ENCODE measurements at places on chromosomes 12 and 14. TPM values are rescaled to one million over a fixed set of nuclear protein-coding genes. Genes with fewer than 3 reads are reported as not detected.

The KCNH3 gene
- total RNA-seq, result not detected

The TMEM30B gene
- 0.06 TPM for total RNA-seq

The KRT75 gene
- total RNA-seq, result not detected

The DPPA3 gene
- not detected for total RNA-seq

- peak; percentile 81 for DNase-seq
Observed at GRCh38 chr12:122830517-122831214, 4.6 kb upstream of the HIP1R start.

DNA sequence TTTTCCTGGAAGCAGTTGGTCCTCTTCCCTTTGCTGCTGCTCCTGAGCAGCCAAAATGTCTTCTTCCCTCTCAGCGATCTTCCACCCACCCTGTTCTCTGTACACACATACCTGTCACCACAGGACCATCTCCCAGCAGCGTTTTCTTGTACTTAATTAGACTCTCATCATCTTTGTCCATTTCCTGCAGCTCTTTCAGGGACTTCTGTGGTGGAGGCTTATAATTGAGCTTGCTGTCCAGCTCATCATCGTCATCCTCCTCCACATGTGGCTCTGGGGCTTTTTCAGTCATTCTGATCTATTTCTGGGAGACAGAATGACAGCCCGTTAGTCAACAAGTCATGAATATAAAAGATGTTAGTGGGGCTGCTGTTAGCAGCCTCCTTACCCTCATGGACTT lies 11.0 kb downstream of the ARHGDIB start:
- no peak for DNase-seq

GRCh38 chr14:32043624-32044023 lies 33.5 kb upstream of the ARHGAP5 start:
- DNase-seq, result no peak

DNA sequence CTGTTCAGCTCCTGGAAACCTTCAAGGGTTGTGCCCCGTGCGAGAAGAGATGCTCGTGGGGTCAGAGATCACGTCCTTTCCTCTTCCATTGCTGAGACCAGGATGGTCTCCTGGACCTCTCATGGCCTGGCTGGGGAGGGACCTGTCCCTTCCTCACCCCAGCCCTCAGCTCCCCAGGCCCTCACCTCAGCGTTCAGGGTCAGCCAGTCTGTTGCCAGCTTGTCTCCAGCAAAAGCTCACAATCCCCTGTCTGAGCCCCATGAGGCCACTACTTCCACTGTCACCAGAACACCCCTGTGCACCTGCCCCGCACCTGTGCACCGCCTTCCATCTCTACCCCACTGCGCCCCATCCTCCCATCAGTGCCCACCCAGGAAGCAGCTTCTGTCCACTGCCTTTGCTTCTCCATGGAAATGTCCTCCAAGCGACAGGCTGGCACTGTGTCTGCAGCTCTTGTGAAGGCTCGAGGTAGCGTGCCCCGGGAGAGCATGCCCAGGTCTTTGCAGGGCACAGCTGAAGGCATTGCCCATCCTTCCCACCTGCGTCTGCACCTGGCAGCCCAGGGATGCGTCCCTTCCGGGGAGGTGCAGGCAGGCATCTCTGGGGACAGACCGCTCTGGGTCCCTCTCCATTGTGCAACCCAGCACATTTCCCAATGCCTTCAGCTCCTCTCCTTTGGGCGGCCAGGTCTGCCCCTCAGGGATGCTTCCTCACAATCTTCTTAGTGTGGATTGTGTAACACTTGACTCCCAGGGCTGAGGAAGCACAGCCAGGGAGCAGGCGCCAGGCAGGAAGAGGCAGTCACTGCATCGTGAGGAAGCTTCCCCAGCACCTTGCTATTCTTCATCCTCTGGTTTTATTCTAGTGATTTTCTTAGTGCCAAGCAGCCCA lies 179.6 kb downstream of the ADGRD1 start:
- no peak for DNase-seq

DNA sequence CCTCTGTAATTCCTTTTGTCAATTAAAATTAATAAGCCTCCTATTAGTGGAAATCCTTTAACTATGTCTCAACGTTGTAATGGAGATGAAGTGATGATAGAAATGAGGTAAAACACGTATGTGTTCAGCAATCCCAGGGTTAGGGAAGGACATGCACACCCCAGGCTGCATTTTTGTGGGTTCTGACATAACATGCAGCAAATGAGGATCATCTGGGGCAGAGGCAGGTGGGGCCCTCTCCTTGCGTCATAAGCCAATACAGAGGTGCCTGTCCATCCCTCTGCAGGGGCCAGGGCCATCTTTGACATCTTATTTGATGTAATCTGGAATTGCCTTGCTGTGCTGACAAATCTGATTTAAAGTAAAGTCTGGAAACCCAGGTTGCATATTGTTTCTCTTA lies 73.2 kb downstream of the MYRFL start:
- peak; percentile 82 for DNase-seq

GRCh38 chr12:26683443-26683842 lies 149.6 kb downstream of the ITPR2 start:
- no peak for DNase-seq

DNA sequence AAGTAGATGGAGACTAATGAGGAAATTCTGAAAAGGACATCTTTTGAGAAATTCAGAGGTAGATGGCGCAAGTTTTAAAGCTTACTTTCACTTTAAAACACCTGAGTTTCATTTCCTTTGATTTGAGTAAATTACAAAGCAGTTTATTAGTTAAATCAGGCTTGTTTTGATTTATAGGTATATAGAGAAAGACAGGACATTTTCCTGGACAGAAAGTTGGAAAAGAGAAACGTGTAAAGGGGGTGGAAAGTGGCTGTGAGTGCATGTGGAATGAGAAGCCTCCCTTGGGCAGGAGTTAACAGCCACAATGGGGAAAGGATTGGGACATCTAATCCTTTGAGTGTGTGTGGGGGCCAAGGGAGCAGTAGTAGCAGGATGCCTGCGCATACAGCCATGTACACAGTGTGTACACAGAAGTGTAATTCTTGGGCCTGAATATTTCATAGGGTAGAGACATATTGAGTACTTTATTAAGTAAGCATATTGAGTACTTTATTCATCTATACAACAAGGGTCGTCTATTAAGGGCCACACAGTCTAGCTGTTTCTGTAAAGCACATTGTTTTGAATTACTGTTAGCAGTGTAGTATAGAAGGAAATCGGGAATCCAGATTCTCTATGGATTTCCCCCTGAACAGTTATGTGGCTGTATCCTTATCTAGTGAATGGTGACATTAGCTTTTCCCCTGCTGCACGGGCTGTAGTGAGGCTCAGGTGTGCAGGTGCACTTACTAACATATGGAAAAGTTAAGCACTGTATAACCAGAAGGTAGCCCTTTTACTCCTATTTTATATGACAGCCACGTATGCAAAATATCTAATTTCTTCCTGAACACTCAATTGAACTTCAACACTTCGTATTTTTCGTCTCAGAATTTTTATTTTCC lies 19.1 kb downstream of the MARK3 start:
- DNase-seq, result no peak

DNA sequence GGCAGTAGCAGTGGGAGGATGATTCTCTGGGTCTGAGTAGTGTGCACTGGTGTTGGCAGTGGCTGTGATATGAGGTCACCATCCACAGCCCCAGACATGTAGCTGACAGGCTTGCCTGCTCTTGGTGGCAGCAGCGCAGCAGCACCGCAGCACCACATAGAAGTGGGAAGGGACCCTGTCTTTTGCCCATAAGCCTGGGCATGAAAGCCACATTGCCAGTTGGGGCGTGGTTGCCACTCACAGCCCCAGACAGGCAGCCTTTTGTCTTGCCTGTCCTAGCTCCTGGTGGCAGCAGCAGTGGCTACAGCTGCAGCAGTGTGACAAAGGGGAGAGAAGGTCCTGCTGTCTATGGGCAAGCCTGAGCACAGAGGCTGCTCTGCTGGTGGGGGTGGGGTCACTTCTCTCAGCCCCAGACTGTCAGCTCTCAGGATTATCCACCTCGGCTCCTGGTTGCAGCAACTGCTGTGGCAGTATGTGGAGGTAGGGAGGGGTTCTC lies 71.5 kb downstream of the BRMS1L start:
- DNase-seq, result no peak

GRCh38 chr12:59069516-59069915 lies 149.2 kb upstream of the LRIG3 start:
- DNase-seq, result no peak

DNA sequence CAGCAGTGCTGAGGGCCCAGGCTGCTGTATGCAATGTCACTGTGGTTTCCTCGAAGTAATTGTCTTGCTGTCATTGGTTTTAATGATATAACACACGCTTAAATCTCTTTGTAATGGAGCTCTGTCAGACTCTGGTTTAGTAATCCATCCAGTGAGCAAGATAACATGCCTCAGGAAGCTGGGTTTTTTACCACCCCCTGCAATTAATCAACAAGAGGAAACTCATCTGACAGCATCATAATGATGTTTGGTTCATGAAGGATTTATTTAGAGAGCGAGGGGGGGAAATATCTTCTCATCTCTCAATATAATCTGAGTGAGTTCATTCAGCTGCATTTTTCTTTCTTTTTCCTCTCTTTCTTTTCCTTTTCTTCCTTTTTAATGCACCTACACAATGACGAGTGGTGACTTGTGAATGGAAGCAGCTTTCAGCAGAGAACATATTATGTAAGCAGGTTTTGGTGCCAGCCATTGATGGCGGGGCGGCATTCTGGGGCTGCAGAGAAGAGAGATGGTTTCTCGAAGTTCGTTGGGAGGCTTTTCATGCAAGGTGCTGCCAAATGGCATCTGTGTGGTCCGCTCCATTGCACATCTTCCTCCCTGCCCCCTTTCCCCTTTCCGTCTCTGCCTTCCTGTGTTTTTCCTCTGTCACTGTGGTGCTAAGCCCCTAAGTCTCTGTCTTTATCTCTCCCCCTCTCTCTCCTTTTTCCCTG lies 6.7 kb downstream of the RPH3A start:
- DNase-seq, result no peak

DNA sequence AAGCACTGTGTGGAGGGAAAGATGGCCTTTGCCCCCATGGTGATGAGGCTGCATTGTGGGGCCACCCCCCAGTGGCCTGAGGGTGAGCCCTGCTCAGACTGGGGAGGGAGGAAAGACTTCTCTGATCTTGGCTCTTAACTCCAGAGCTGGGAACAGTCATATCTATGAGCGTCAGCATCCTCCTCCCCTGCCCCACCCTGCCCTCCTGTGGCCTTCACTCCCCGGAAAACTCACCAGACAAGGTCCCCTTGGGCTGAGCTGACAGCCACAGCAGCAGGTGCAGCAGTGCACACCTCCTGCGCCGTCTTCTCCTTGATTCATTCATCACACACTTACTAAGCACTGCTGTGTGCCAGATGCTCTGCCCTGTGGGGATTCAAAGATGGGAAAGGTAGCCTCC lies 98.8 kb downstream of the B4GALNT3 start:
- no peak for DNase-seq

DNA sequence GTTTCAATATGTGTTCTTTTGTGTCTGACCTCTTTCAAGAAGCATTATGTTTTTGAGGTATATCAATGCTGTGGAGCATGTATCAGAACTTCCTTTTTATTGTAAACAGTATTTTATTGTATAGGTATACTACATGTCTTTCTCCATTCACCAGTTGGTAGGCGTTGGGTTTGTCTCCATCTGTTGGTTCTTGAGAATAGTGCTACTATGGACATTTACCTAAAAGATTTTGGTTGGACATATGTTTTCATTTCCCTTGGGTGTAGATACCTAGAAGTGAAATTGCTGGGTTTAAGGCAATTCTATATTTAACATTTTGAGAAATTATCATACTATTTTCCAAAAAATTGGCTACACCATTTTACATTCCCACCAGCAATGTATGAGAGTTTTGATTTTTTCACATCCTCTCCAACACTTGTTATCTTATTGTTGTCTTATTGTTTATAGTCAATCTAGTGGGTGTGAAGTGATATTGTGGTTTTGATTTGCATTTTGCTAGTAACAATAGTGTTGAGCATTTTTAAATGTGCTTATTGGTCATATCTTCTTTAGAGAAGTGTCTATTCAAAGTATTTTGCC lies 409.2 kb downstream of the IPO8 start:
- DNase-seq, result peak; percentile 31

GRCh38 chr14:25009891-25010290 lies 40.1 kb downstream of the STXBP6 start:
- DNase-seq, result peak; percentile 68

GRCh38 chr12:53944907-53945847 lies 6.5 kb downstream of the HOXC13 start:
- DNase-seq, result no peak

GRCh38 chr12:43730283-43730682 lies 28.3 kb downstream of the PUS7L start:
- no peak for DNase-seq

DNA sequence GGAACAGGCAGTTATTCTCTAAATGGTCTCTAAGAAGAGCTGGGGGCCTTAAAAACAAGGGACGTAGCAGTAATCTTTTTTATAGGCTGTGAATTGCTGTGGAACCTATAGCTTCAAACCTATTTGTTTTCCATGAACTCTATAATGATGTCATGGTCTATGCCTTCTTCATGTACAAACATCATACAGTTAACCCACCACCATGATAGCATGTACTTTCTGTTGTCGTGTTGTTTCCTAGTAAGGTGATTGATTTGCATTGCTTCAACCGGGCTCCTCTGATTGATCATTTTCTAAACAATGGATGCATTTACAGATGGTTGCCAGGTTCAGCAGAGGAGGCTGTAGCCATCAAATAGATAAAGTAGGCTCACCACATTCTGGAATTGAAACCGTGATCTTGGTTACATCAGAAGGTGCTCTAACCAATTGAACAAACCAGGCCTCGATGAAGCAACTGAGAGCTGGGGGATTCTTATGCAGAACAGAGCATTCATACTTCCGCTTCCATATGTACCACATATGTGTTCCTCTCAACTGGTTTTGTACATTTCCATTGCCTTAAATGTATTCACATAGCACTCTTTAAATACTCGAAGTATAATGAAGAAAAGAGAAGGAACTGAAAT lies 25.6 kb upstream of the PCNX1 start:
- no peak for DNase-seq

- no peak for DNase-seq
Observed at GRCh38 chr14:104181761-104182530, 43.6 kb downstream of the KIF26A start.

- peak; percentile 64 for DNase-seq
Observed at GRCh38 chr12:55727643-55728185, 1.1 kb downstream of the CD63 start.

GRCh38 chr14:64973026-64973442 lies 898 bp upstream of the RAB15 start:
- no peak for DNase-seq
